Cardiac muscle cell (in vitro differentiated cells and primary cell): ENCODE measurements at places on chromosomes 12 and 14. TPM values are rescaled to one million over a fixed set of nuclear protein-coding genes. Genes with fewer than 3 reads are reported as not detected.

Gene SRGAP1
- 3.9 and 8.1 TPM in 2 replicates for polyA plus RNA-seq

DNA sequence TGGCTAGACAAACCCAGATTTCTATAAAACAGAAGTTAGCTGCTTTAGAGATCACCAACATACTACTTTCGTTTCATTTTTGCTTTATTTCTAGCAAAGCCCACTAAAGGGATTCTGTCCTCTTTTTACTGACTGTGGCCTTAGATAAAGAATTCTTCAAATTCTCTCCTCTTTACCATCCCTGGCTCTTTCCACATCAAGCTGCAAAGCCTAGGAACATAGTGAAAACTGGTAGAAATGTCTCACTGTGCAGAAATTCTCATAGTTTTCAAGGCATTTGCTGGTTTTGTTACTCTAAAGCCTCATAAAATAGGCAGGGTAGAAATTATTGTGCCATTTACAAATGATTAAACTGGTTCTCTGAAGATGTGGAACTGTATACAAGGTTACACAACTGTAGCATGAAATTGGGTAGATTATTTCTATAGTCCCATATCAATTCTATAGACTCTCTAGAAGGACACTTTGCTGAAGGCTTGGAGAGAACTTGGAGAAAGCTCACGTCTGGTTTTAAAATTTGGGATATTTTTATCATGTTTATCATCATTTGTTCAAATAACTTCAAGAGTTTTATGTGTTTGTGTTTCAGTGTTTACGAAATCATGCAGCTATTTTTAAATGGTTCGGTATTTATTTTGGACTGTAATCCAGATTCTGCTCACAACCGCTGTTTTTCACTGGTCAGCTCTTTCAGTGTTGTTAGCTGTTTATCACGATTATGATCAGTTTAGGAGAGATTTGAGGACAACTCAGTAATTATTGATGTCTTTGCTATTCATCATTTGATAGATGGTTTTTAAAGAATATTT, 36.7 kb upstream of the CSRP2 start:
- peak; percentile 30 for DNase-seq

- DNase-seq = no peak
Observed at GRCh38 chr12:117356048-117356447, 5.4 kb downstream of the NOS1 start.

- no peak for DNase-seq
Observed at GRCh38 chr12:31353750-31354708, 28.1 kb upstream of the SINHCAF start.
